Nucleus accumbens (tissue), 56 donors: ENCODE measurements at places on chromosomes 5 and 9.
A peak's percentile ranks its signal among the peaks of the same experiment; 100 is the strongest.

GRCh38 chr5:79529110-79529509 is 15.2 kb upstream of the HOMER1 start:
- no peak for DNase-seq

DNA sequence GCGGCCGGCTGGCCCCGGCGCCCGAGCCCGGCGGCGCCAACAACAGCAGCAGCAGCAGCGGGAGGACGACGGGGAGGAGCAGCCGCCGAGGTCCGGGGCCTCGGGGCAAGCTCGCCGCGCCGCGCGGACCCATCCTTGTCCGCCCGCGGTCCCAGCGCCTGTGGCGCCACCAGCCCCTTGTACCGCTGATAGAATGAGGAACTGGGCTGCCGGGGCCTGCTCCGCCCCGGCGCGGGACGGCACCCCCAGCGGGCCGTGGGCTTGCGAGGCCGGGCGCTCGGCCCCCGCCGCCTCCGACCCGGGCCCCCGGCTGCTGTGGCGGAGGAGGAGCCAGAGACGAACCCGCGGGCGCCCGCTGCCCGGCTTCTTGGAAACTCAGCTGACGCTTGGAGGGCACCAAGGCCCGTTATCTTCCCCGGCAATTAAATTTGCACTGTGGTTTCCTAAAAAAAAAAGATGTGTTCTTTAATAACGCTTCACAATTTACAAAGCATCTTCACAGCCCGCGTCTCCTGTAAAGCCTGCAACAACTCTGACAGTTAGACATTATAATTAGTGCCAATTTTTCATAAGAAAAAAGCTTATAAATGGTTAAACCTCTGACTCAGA is at the start of gene ARSB:
TSS of gene ARSB (minus strand) at position 195 of the 609 bp plus-strand sequence. CDS start at position 133, 62 bp downstream.
- peak; percentile 79 for DNase-seq

GRCh38 chr5:56195016-56195415 is 38.1 kb downstream of the ANKRD55 start:
- no peak for DNase-seq

GRCh38 chr9:92716557-92716956 is 46.6 kb upstream of the IPPK start:
- DNase-seq = no peak

- DNase-seq = no peak
Measured at GRCh38 chr9:73294336-73294735, 142.7 kb downstream of the ANXA1 start.

- DNase-seq = no peak
Measured at GRCh38 chr9:83511051-83511450, 27.1 kb downstream of the FRMD3 start.

DNA sequence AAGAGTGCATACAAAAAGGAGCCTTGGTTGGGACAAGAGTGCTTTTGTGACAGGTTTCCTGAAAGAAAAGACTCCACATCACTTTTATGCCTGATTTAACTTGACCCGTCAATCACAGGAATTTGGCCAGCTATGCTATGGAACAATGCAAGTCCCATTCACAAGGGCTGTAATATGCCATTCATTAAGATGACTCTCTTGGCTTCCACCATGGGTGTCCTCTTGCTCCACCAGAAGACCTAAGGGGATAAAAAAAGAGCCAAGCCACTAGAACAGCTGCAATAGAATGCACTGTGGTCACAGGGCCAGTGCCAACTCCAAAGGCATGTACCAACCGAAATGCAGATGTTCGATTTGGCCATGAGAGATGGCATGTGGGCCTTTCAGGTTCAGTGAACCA is 480.1 kb upstream of the MPDZ start:
- no peak for DNase-seq
